ENCODE measurements at places on chromosomes 1 and 21. TPM values are rescaled to one million over a fixed set of nuclear protein-coding genes. Genes with fewer than 3 reads are reported as not detected.

COA6 gene
- total RNA-seq, result 32.0 TPM

LMX1A gene
- total RNA-seq, result not detected

GRCh38 chr1:33267468-33268205, 11.3 kb downstream of the ZNF362 start:
- no peak for DNase-seq

DNA sequence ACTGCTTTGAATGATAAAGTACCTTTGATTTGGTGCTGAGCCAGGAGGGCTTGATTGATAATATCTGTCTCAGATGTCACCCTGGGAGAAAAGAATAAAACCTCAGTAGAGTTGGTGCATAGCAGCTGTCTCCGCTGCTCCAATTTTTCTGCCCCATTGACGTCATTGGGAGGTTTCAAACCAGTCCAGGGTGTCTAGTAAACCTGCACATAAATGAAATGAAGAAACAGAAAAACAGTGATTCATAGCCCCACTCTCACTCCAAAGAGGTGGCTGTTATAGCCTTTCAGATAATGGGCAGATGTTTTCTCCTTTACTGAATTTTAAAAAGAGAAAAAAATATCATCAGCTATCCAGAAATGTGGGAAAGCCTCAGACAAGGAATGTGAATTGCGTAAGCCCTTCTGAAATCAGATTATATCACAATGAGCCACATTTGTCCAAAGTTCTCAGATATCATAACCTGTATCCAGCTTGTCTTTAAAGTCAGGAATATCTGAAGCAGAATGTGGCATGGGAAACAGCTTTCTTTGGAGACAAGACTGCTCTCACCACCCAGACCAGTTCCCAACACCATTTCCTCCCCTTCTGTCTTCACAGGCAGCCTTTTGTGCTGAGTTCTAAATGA, 351.3 kb upstream of the SGIP1 start:
- no peak for DNase-seq

DNA sequence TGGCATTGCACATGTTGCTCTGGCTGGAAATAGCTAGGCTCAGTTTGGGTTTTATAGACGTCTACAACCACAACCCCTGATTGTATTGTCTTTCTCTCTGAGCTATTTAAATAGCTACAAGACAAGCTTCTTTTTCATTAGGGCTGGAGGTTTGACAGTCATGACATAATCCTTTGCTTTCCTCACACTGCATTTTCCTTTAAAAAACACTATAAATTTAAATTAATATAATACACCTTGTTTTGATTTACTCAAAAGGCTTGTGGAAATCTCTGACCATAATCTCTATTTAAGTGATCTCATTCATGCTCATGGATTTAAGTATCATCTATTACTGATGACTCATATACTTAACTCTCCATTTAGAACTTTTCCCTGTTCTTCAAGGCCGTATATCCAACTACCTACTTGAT, 50.4 kb upstream of the PTGFR start:
- no peak for DNase-seq

GRCh38 chr1:76110666-76111065, 36.1 kb downstream of the ST6GALNAC3 start:
- no peak for DNase-seq

SERTAD4 gene
- 1.5 TPM for total RNA-seq

Measured in neural crest cell (in vitro differentiated cells).